ENCODE measurements at places on chromosomes 5 and 9.

GRCh38 chr9:91421971-91422757 lies 1.5 kb downstream of the NFIL3 start:
- no peak for DNase-seq

DNA sequence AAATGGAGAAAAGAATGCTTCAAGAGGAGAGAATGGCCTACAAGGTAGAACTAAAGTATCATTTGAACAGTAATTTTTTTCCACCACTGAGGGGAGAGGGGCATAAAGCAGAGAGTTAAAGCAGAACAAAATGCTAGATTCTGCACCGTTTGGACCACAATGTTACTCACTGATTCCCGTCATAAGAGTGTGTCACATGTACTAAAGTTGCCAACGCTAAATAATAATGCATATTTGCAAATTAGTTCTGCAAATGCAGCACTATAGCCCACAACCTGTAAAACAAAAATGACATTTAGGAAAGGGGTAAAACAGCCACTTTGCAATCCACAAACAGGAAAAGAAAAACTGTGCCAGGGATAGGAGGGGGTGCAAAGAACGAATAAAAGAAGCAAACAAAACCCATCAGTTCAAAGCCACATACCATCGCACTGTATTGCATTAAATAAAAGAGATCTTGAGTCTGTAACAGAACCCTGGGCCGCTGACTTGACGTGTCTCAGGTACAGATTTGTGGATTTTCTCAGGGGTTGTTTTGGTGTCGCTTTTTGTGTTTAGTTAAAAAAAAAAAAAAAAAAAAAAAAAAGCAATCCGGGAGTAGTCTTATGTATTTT lies 7.7 kb upstream of the NFIB start:
- DNase-seq = no peak

DNA sequence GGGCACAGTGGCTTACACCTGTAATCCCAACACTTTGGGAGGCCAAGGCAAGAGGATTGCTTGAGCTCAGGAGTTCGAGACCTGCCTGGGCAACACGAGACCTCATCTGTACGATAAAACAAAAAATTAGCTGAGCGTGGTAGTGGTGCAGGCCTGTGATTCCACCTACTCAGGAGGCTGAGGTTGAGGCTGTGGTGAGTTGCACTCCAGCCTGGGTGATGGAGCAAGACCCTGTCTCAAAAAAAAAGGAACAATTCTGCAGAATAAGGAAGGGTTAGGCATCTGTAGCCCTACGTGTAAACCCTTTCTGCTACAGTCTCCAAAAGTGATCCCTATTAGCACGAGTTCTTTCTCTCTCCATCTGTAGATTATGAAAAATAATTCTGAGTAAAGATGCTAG lies 19.9 kb downstream of the CDC26 start:
- no peak for DNase-seq

GRCh38 chr9:34493972-34494535 lies 28.7 kb downstream of the ENHO start:
- peak; percentile 38 for DNase-seq

DNA sequence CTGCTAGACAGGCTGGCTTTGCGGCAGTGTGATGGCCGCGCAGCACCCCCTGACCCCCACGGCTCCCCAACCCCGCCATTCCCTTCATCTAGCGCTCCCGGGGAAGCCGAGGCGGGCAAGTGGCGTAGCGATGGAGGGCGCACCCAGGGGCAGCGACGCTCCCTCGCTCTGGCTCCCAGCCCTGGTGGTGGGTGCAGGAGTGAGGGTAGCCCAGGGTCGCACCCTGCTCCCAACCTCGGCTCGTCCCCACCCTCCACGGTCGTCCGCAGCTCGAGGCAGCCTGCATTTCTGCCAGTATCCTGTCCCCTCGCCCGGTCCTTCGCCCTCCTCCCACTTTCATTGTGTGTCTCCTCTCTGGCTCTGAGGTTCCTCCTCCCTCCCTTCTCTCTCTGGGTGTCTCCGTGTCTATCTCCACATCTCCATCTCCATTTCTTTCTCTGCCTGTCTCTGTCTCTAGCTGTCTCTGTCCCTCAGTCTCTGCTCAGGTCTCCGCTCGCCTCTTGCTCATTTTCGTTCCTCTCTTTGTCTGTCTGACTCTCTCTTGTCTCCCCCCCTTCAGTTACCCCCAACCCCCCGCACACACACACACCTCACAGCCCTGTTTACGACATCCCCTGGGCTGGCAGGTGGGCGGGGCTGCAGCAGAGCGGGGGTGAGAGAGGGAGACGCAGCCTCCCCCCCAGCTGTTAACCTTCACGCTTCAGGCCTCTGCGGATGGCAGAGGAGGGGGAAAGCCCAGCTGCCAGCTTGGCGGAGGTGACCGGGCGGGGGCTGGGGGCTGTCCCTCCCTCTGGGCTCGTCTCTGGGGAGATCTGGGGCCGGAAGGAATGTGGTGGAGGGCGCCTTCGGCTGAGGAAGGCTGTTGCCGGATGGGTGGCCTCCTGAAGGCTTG lies 48.7 kb upstream of the PSD2 start:
- DNase-seq = no peak

- DNase-seq = peak; percentile 91
Measured at GRCh38 chr9:121557581-121558447, 58.2 kb upstream of the GGTA1 start.

DNA sequence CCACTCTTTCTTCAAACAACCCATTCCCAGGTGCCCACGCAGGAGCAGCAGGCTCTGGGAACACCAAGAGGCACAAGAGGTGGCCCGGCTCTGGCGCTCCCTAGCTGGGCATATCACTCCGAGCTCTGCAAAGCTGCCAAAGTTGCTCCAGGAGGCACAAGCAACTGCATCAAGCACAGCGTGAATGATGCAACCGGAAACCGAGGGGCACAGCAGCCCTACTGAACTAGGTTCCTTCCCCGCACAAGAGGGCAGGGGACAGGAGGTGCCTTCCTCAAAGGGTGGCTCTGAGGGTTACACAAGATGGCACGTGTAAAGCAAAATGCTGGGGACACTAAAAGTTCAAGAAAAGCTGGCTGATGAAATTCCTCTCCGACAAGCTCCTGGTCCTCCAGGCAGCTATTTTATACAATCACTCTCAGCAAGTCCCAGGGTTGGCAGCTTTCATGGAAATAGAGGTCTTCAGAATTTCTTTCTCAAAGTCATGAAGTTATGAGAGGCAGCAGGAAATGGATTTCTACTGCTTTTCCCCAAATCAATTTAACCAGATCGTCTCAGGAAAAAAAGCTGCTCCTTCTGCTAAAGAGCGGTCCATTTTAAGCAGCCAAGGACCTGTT lies 22.9 kb downstream of the PSMB7 start:
- no peak for DNase-seq

GRCh38 chr9:134101623-134102149 lies 33.9 kb upstream of the BRD3 start:
- no peak for DNase-seq

- DNase-seq = no peak
Measured at GRCh38 chr9:92661743-92662142, 8.2 kb downstream of the IPPK start.

- no peak for DNase-seq
Measured at GRCh38 chr9:95910770-95911340, 35.4 kb downstream of the ERCC6L2 start.

GRCh38 chr5:34486160-34486848 lies 169.8 kb upstream of the RAI14 start:
- peak; percentile 85 for DNase-seq

- DNase-seq = no peak
Measured at GRCh38 chr5:64914396-64914795, 145.7 kb downstream of the CWC27 start.

GRCh38 chr5:195401-196160 lies 4.3 kb downstream of the LRRC14B start:
- DNase-seq = no peak

DNA sequence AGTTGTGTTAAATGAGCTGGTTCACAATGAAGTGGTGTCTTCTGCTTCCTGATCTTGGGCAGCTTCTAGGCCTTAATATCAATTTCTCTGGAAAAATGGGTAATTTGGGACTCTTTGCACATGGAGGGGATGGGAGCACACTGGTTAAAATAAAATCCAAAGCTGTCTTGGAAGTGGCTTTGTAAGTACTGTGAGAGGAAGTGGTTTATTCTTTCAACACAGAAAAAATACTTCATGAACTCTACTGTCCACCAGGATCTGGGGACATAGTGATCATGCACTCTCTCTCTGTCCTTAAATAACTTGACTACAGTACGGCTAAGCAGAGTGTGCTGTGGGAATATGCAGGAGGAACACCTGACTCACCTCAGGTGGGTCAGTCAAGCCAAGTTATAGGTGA lies 2.4 kb downstream of the PCYOX1L start:
- DNase-seq = no peak

GRCh38 chr5:167779644-167780043 lies 511.8 kb upstream of the WWC1 start:
- no peak for DNase-seq

GRCh38 chr9:136670576-136671253 lies 8.0 kb downstream of the EGFL7 start:
- no peak for DNase-seq

DNA sequence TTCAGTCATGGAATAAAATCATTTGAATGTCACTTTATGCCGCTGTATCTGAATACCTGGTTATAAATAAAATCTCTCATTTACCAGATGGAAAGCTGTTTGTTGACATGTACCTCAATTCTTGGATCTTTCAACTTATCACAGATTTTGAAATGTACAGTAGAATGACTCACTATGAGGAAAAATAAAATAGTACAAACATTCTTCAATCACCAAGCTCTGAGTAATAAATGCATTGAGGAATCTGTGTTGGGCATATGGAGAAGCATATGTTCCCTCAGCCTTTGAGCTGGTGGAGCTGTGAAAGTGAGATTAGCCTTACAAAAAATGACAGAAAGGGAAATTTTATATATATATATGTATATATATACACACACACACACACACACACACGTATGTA lies 175.4 kb downstream of the KIAA0825 start:
- no peak for DNase-seq

DNA sequence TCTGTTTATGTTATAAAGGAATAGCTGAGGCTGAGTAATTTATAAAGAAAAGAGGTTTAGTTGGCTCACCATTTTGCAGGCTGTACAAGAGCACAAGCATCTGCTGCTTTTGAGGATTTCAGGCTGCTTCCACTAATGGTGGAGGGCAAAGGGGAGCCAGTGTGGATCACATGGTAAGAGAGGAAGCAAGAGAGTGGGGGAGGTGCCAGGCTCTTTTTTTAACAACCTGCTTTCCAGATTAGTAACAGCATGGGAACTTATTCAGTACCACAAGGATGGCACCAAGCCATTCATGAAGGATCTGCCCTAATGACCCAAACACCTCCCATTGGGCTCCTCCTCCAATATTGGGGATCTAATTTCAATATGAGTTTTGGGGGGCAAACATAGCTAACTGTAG lies 40.4 kb downstream of the CCL28 start:
- DNase-seq = no peak

DNA sequence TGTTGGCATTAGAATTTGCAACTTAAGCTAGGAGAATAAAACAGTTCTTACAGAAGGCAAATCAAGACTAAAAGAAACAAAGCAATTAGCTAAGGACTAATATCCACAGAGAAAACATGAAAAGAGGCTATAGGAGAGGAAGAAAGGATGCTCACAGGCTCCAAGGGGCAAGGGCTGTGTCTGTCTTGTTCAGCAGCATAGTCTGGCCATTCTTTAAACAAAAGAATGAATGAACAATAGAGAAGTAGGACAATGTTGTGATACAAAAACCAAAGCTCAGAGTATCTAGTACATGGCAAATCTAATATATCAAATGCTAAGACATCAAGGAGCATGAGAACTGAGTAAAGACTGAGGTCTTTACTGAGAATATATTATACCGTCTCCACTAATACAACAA lies 39.5 kb downstream of the PLPP1 start:
- DNase-seq = no peak

DNA sequence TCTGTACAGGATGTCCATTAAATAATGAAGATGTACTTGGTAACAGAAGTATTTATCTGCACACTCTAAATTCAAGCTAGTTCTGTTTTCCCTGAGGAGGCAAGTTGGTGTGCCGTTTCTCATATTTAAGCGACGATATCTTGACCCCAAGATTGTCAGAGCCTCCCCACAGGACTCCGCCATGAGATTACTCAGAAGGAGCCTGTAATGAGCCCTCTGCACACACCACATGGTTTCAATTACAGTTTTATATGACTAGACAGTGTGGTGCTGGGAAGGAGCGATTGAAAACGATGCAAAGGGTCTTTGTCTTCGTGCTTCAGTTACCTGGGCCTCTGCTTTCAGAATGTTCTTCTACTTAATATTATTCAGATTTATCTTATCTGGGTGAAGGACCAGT lies 840.4 kb upstream of the WWC1 start:
- no peak for DNase-seq

Data from kidney capillary endothelial cell (primary cell).